Suprapubic skin (tissue), 4 donors: ENCODE measurements at places on chromosomes 2 and 18.

GRCh38 chr2:109439986-109440385, 173.8 kb downstream of the SEPTIN10 start:
- DNase-seq: peak; percentile 35

DNA sequence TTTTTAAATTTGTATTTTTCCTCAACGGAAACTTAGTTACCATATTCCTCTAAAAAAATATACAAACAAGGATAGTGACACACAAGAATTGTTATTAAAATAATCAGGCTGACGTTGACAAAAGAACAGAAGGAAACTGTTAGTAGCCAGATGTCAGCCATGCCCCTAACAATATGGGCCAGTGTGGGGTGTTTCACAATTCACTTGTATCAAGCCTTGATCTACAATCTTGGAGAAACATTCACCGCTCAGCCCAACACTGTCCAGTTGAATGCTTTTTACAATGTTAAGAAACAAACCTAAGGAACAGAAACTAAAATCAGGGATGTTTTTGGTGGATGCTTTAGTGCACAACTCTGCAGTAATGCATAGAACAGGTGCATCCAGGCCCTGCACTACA, 44.6 kb downstream of the TMEFF2 start:
- DNase-seq: no peak

GRCh38 chr2:17299891-17300540, 218.2 kb downstream of the RAD51AP2 start:
- DNase-seq: no peak

DNA sequence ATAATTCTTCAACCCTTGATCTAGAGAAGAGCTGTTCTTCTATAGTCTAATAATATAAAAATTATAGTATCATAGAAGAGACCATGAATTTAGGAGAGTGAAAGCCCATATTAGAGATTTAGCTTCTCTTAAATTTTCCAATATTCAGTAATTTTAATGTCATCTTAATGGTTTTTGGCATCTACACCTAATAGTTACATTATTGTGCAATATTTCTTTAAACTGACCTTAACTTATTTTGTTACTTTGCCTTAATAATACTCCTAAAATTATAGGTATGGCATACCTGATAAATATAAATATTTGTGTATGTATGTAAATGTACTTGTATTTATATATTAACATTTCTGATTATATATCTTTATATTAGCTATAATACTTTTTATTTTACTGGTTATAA, 78.0 kb upstream of the CWC22 start:
- DNase-seq: no peak

DNA sequence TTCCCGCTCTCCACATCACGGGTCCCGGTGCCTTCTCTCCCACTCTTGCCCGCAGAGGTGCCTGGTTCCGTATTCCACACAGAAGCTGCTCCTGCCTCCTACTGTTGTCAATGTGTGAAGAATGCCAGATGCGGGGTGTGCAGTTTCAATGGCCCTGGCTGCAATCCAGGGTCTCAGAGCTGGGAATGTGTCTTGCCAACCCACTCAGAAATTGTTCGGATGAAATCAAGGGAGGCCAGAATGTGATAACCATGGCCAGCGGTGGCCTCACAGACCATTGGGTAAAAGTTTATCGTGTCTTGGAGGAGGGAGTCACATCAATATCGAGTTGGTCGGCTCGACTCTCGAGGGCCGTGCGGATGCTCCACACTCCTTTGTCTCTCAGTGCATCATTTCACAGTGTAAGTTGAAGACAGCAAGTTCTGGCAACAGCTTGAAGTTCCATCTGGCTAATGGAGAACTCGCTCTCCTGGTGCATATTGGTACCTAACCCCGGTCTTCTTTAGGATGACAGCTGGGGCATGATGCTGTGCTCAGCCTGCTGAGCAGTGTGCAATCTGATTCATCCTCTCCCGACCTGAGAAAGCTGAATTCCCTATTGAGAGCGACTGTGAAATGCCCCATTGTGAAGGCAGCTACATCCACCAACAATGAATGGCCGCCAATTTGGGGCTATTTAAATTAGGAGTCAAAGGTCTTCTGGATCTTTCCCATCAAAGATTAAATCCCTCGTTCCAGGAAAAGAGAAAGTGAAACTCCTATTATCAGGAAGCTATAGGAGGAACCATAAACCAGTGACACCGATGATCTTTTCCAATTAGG, 389.0 kb downstream of the SOX11 start:
- no peak for DNase-seq

DNA sequence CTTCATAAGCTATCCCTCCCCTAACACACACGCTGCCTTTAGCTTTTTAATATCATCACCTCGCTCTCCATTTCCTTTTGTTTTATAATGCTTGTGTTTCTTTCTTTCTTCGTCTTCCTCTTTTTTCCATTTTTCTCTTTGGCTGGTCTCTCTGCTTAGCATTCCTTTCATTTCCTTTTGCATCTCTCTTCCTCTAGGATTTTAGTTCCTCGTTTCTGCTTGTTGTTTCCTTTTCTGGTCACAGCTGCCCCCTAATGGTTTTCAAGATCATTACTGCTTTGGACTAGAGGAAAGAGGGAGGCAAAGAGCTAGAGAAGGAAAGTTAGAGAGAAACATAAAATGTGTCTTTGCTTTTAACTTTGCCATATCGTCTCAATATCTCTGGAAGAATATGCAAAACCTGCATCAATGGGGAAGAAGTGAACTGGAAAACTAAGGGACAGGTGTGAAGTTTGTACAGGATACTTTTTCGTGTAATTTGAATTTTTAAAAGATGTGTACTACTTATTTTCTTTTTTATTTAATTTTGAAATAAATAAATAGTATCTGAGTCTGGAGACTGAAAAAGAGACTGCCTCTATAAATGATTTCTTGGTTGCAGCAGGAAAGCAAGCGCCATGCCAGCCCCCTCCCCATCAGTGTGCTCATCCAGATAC, 6.3 kb upstream of the NRP2 start:
- DNase-seq: no peak

DNA sequence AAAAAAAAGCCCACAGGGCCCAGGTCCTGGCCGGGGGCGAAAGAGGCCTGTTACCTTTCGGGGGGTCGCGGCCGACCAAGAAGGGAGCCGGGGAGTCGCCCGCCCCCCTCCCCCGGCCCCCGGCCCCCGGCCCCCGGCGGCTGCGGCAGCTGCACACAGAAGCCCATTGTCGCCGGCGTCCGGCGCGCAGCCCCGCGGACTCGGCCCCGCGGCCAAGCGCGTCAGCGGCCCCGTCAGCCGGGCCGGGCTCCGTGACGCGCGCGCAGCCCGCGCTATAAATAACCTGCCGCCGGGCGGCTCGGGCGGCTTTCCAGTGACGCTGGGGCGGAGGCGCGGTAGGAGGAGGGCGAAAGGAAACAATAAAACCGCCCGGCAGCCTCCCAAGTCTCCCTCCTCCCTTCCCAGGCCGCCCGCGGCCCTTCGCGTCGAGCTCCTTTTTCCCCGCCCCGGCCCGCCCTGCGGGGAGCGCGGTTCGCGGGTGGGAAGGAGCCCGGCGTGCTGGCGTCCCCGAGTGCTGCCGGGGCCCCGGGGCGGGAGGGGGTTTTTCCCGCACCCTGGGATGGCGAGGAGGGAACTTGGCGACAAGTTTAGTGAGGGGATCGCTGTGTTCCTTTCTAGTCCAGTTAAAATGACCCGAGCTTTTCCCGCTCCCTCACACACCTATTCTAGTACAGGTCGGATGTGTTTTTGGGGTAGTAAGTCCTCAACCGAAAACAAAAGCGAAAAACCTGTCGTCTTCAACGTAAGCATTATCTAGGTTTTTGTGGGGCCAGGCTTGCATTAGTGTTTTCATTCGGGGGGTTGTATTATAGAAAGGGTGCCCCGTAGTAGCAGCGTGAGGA, 10.0 kb upstream of the NR4A2 start:
- DNase-seq: peak; percentile 97

DNA sequence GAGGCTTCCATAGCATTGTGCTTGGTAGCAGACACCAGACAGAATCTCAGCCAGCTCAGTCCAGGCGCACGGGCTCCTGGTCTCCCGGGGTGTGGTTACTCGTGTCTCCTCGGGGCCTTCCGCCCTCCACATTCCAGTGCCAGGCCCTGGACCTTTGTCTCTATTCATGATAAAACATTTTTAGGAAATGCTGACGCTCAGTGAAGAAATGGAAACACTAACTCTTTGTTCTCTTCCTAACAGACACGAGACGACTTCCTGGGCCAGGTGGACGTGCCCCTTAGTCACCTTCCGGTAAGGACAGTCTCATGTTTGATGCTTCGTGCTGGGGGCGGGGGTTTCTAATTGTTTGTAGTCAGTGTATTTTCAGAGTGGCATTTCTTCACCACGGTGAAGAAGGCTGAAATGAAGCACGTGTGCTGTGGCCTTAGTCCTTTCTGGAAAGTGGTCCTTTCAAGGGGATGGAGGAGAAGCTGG, 271.8 kb downstream of the NEDD4L start:
- no peak for DNase-seq
